ENCODE measurements at places on chromosomes 2 and 18.

DNA sequence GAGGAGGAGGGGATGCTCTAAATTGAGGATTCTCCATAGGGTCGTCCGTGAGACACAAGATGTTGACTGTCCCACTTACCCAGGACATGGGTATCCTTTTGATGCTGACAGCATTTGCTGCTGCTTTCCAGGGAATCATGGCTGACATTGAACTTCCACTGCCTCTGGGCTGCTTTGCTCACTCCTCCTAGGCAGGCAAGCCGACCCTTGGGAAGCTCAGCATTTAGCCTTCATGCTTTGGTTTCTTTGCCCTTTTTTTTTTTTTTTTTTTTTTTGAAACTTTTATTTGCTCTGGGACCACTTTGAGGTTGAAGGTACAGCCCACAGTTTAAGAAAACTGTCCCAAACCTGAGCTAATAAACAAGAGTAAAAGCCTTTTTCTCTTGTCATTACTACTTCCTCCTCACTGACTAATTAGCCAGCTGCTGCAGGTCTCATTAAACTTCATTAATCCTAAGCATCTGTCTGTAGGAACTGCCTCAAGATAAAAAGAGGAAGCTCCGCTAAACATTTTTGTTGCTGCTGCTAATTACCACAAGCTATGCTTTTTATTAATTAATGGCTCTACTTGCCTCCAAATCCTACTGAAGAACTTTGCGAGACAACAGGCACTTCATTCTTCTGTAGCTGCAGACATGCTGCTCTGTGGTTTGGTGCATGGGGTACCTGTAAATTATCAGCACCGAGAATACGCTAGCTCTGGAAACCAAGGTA is 125.4 kb downstream of the SPTBN1 start:
- DNase-seq = no peak
- peaks cover 25% of the 10 kb centered on the region for H3K4me1 ChIP-seq
- no peak overlapping the region for H3K27ac ChIP-seq

DNA sequence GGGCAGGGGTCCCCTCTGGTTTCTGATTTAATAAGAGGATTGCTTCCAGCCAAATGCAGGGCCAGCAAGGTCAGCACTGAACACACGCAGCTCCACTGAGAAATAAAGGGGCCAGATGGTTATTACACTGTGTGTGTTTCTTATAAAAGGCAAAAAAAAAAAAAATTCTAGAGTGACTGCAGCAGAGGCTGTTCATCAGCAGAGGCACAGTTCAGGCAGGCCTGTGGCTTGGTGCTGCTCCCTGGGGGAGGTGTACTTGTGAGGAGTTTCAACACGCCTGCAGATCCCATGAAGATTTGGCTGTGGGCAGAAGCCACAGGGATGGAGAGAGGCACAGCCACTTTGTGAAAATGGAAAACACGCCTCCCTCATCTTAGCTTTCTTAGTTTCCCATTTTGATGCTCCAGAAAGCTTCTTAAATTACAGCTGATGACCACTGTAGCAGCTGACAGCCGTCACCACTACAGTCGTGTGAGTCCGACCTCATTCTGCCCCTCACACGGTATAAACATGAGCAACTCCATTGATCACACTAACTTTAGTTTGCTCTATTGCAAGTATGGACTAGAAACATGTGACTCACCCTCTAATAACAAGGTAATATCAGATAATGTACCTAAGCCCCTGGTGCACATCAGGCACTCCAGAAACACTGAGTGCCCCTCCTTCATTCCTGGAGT is 726.5 kb upstream of the RAB6C start:
- H3K4me3 ChIP-seq = no peak overlapping the region
- H3K4me1 ChIP-seq = peaks cover 3% of the 10 kb centered on the region
- H3K27ac ChIP-seq = no peak overlapping the region
- no peaks in the 10 kb centered on the region for H3K36me3 ChIP-seq

GRCh38 chr2:2825062-2825461 is 494.0 kb upstream of the MYT1L start:
- no peak overlapping the region for H3K27ac ChIP-seq
- no peak for DNase-seq
- no peaks in the 10 kb centered on the region for H3K27me3 ChIP-seq
- H3K4me3 ChIP-seq = no peak overlapping the region
- H3K36me3 ChIP-seq = peaks cover 6% of the 10 kb centered on the region
- no peaks in the 10 kb centered on the region for H3K4me1 ChIP-seq

DNA sequence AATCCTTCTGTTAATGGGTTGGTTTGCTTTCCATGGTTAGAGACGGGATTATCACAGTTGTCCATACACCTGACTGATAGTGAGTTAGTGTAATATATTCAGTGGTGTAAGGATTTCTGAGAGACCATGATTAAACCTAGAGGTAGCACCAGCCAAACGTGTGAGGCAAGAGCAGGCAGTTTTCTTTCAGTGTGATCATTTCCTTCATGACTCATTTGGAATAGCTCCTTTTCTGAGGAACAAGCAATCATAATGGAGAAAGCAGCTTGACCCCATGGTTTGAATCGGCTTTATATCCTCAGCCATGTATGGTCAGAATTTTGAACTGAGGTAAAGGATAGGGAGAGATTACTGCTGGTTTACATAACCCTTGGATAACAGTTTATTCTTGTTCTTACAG is 2.9 kb downstream of the MXD1 start:
- no peaks in the 10 kb centered on the region for H3K4me1 ChIP-seq

DNA sequence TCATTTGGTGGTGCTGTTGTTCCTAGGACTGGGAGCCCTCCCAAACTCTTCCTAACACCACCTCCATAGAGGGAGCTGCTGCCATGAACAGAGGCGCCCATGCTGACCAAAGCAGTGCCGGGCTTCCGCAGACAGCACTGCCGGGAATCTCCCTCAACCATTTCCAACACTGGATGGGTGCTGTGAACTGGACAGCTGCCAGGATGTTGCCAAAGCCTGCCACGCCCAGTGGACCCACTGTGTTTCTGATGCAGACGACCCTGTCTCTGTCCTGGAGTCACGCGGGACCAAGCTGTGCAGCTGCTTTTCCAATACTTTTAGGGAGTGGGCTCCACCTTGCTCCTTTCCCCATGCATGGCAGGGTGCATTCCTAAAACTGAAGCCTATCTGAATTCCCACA is 16.9 kb upstream of the GNAL start:
- no peak overlapping the region for H3K27ac ChIP-seq
- no peaks in the 10 kb centered on the region for H3K27me3 ChIP-seq
- H3K4me3 ChIP-seq = no peak overlapping the region
- DNase-seq = no peak

- no peaks in the 10 kb centered on the region for H3K27me3 ChIP-seq
- H3K36me3 ChIP-seq = no peaks in the 10 kb centered on the region
- H3K4me1 ChIP-seq = peaks cover 19% of the 10 kb centered on the region
- DNase-seq = no peak
- H3K4me3 ChIP-seq = no peak overlapping the region
Observed at GRCh38 chr2:58533376-58533775, 292.3 kb upstream of the FANCL start.

GRCh38 chr2:170928036-170928823 is 823 bp upstream of the GORASP2 start:
- H3K4me3 ChIP-seq = peak overlapping the region; percentile 37
- peak; percentile 31 for DNase-seq
- H3K27ac ChIP-seq = peak overlapping the region; percentile 42
- peaks cover 29% of the 10 kb centered on the region for H3K4me1 ChIP-seq
- H3K27me3 ChIP-seq = no peaks in the 10 kb centered on the region

DNA sequence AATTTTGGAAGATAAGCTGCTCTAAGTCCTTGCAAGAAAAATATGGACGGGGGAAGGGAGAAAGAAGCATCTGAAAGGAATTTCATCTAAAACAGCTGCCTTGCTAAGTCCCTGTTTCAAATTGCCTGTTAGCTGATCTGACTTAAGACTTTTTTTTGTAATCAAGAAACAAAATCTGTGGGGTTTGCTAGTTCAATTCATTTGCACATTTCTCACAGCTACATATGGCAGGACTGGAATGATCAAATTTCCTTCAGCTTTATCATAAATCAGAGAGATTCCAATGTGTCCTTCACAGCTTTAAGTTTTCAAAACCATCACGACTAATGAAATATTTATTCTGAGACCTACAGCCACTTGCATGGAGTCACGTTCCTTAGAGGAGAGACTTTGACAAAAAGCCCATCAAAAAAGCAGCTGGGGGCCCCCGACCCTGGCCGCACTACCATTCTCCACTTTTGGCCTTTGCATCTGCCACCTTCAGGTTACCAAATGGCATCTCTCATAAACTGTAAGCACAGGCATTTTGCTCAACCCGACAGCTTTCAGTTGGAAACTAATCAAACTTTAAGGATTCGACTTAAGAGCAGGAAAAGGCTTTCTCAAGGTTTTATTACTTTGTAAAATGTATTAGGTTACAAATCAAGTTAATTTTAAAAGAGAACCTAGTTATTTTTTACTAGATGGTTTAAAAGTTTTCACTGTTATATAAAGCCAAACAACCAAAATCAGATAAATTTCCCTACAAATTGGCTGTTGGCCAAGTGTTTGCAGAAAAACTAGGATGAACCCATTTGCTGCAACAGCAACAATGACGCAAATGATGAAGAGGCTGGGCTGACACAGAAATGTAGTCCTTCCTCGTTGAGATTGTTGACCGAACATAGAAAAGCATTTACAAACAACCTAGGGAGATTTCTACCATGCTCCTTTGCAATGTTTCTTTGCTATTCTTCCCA is 100.4 kb upstream of the RND3 start:
- peaks cover 7% of the 10 kb centered on the region for H3K4me1 ChIP-seq
- H3K27me3 ChIP-seq = no peaks in the 10 kb centered on the region
- DNase-seq = no peak
- H3K27ac ChIP-seq = no peak overlapping the region
- H3K4me3 ChIP-seq = no peak overlapping the region

- H3K4me3 ChIP-seq = no peak overlapping the region
- H3K27ac ChIP-seq = no peak overlapping the region
- no peak for DNase-seq
- H3K4me1 ChIP-seq = no peaks in the 10 kb centered on the region
Observed at GRCh38 chr2:223607476-223607875, 5.3 kb upstream of the SCG2 start.

- no peak overlapping the region for H3K27ac ChIP-seq
- no peak overlapping the region for H3K4me3 ChIP-seq
- H3K4me1 ChIP-seq = no peaks in the 10 kb centered on the region
- H3K36me3 ChIP-seq = no peaks in the 10 kb centered on the region
- no peaks in the 10 kb centered on the region for H3K27me3 ChIP-seq
Observed at GRCh38 chr2:75135776-75136400, 63.4 kb downstream of the TACR1 start.

- no peak overlapping the region for H3K27ac ChIP-seq
- peak; percentile 62 for DNase-seq
- H3K4me3 ChIP-seq = no peak overlapping the region
- no peaks in the 10 kb centered on the region for H3K4me1 ChIP-seq
- H3K36me3 ChIP-seq = no peaks in the 10 kb centered on the region
Observed at GRCh38 chr18:10851824-10852319, 297.5 kb downstream of the PIEZO2 start.

GRCh38 chr18:31603315-31603714 is 11.6 kb downstream of the TTR start:
- H3K4me3 ChIP-seq = no peak overlapping the region
- H3K27ac ChIP-seq = no peak overlapping the region
- H3K4me1 ChIP-seq = no peaks in the 10 kb centered on the region
- no peaks in the 10 kb centered on the region for H3K36me3 ChIP-seq

DNA sequence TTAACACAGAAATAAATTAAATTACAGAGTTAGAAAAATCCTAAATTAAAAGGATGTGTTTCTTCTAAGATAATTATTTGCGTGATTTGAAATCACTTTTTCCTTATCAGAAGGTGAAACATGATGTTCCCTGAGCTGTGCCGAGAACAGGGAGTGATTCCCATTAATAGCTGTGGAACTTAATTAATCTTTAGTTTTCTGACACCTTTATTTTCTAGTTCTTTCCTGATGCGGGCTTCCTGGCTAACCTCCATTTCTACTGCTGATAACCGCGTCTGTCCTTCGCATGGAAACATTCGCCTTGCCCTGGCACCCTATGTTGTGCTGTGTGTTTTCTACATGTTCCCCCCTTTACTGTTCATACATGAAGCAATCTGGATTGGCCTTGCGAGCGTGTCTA is 172.9 kb downstream of the FAM210A start:
- no peak overlapping the region for H3K27ac ChIP-seq
- no peak overlapping the region for H3K4me3 ChIP-seq
- H3K36me3 ChIP-seq = no peaks in the 10 kb centered on the region
- H3K4me1 ChIP-seq = no peaks in the 10 kb centered on the region
- H3K27me3 ChIP-seq = no peaks in the 10 kb centered on the region

DNA sequence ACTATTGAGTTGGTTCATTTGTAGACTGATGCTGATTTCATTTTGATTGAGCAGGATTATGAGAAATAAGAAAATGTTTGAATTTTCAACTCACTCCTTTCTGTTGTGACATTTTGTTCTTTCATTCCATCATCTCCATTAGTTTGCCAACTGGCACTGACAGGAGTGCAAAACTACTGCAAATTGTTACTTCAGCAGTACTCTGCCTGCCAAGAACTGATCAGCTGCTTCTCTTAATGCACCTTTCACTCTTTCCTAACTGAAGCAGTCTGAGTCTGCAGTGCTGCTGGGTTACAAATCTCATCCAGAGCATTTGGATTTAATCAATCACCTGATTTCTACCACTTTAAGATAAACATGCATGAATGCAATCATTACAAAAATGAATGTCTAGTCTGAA is 70.9 kb downstream of the TMEFF2 start:
- H3K27me3 ChIP-seq = no peaks in the 10 kb centered on the region
- no peaks in the 10 kb centered on the region for H3K4me1 ChIP-seq
- no peak for DNase-seq
- no peak overlapping the region for H3K4me3 ChIP-seq

DNA sequence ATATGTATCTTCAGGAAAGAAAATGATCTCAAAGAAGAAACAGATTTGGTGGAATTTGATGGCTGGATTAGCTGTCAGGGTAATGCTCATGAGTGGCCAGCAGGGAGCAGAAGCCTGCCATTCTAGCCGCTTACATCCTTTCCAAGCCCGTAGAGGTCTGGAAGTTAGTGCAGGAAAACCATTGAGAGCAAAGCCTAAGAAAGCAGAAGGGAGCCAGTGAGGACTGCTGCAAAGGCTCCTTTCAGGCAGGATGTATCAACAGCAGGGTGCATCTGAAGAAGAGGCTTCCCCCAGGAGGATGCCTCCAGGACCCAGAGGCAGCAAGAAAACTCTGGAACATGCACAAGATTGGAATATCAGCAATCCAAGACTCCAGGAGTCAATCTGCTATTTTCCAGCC is 22.9 kb upstream of the LBH start:
- no peaks in the 10 kb centered on the region for H3K27me3 ChIP-seq
- peaks cover 9% of the 10 kb centered on the region for H3K4me1 ChIP-seq
- no peak overlapping the region for H3K27ac ChIP-seq
- no peaks in the 10 kb centered on the region for H3K36me3 ChIP-seq
- DNase-seq = peak; percentile 85

- H3K36me3 ChIP-seq = no peaks in the 10 kb centered on the region
- H3K4me1 ChIP-seq = peaks cover 58% of the 10 kb centered on the region
- no peak overlapping the region for H3K27ac ChIP-seq
- no peaks in the 10 kb centered on the region for H3K27me3 ChIP-seq
- H3K4me3 ChIP-seq = no peak overlapping the region
Observed at GRCh38 chr18:62784966-62785413, 69.6 kb downstream of the PHLPP1 start.

Measured in neural progenitor cell (in vitro differentiated cells).